ENCODE measurements at places on chromosomes 3 and 15. TPM values are rescaled to one million over a fixed set of nuclear protein-coding genes. Genes with fewer than 3 reads are reported as not detected.
A peak's percentile ranks its signal among the peaks of the same experiment; 100 is the strongest.

GRCh38 chr3:134250717-134251220 is at the start of gene RYK:
Gene RYK (minus strand): TSS chr3:134250859. CDS start chr3:134250654, 205 bp downstream.
- DNase-seq, result peak; percentile 82

- DNase-seq, result no peak
Observed at GRCh38 chr15:43931119-43931518, 104.3 kb downstream of the WDR76 start.

GRCh38 chr3:41356775-41357174 is 157.5 kb downstream of the CTNNB1 start:
- no peak for DNase-seq

DNA sequence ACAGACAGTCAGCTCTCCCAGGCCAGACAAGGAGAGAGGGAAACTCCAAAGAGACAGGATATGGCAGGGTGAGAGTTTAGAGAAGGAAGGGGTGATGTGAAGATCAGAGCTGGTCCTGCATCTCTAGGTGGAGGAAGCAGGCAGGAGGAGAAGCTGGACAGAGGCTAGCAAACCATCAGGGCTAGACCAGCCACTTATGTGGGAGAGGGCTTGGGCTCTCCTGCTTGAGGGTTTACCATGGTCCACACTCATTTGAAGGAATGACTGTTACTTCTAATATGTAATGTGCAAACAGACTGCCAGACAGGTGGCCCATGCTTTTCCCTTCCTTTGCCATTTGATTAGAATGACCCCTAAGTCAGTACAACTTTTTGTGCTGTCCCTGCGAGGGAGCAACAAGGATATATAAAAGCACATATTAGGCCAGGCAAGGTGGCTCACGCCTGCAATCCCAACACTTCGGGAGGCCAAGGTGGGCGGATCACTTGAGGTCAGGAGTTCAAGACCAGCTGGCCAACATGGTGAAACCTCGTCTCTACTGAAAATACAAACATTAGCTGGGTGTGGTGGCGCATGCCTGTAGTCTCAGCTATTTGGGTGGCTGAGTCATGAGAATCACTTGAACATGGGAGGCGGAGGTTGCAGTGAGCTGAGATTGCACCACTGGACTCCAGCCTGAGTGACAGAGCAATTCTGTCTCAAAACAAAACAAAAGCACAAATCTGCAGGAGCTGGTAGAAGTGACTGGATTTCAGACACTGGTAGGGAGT is 41.0 kb upstream of the MANF start:
- DNase-seq, result no peak

- DNase-seq, result no peak
Observed at GRCh38 chr3:154398084-154398967, 31.7 kb downstream of the GPR149 start.

DNA sequence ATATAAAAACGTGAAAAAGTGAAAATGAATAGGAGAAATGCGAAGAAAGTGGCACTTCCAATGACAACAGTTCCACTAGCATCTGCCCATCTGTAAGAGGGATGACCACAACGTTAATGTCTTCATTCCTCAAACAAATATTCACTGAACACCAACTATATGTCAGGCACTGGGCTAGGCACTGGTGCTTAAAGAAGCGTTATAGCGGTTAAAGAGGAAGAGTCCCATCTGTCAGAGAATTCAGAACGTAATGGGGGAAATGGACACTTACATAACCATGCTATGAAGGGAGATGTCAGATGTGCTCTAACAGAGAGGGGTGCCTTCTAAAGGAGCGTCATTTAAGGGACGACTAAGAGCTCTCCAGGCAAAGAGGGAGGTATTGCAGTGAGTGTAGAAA is 8.2 kb downstream of the RUBCN start:
- DNase-seq, result no peak

NDN gene
- total RNA-seq, result 54.7 TPM

GRCh38 chr3:189508784-189509501 is 122.2 kb upstream of the TP63 start:
- DNase-seq, result no peak

DNA sequence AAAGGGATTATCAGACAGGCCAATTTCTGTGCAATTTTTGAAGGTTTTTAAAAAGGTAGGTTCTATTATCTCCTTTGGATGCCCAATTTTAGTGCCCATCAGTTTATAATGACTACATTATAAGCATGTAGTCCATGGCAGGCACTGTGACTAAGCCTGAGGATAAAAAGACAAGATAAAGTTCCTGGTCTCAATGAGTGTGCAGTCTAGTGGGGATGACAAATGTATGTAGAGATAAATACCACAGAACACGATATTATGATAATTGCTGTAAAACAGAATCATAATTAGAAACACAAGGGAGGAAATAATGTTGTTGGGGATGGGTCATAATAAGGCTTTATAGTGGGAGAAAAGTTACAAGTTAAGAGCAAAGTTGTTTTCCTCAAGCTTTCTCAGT is 163.1 kb downstream of the ZNF385D start:
- no peak for DNase-seq

- no peak for DNase-seq
Observed at GRCh38 chr3:196621611-196622010, 17.9 kb upstream of the NRROS start.

P2RY14 gene
- 0.21 TPM for total RNA-seq

- DNase-seq, result no peak
Observed at GRCh38 chr3:160748231-160748630, 7.8 kb upstream of the PPM1L start.

GRCh38 chr3:160569894-160570652 is 4.7 kb upstream of the KPNA4 start:
- DNase-seq, result no peak

DNA sequence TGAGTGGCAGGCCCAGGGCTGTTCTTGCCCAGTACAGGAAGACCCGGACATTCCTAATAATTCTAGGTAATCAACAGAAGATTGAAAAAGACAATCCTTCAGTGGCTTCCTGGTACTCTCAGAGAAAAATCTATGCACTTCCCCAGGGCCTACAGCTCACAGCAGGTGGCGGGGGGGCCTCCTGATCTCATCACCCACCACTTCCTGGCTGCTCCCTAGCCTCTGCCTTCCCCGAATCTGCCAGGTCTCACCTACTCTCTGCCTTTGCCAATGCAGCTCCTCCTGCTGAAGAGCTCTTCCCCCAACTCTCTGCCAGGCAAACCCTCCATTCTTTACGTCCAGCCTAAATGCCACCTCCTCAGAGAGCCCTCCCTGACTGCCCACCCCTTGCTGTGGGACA is 37.5 kb downstream of the EHD4 start:
- DNase-seq, result no peak

Measured in endothelial cell (in vitro differentiated cells).